ENCODE measurements at places on chromosomes 4 and X. TPM values are rescaled to one million over a fixed set of nuclear protein-coding genes. Genes with fewer than 3 reads are reported as not detected.

The ABLIM2 gene
- total RNA-seq: 0.74 TPM

The TKTL1 gene
- total RNA-seq: 7.1 TPM

The CENPI gene
- 10.3 TPM for total RNA-seq

The CDX4 gene
- total RNA-seq: not detected

The MYL5 gene
- total RNA-seq: 23.2 TPM

The SHISA3 gene
- 0.36 TPM for total RNA-seq

The SPANXC gene
- total RNA-seq: not detected

The ATP10D gene
- 9.3 TPM for total RNA-seq

The NLRP2B gene
- not detected for total RNA-seq

The ADAMTS3 gene
- 7.4 TPM for total RNA-seq

The MSX1 gene
- 17.4 TPM for total RNA-seq

The REPS2 gene
- total RNA-seq: 10.6 TPM

Data from endothelial cell (in vitro differentiated cells).